ENCODE measurements at places on chromosomes 4 and X. TPM values are rescaled to one million over a fixed set of nuclear protein-coding genes. Genes with fewer than 3 reads are reported as not detected.

DNA sequence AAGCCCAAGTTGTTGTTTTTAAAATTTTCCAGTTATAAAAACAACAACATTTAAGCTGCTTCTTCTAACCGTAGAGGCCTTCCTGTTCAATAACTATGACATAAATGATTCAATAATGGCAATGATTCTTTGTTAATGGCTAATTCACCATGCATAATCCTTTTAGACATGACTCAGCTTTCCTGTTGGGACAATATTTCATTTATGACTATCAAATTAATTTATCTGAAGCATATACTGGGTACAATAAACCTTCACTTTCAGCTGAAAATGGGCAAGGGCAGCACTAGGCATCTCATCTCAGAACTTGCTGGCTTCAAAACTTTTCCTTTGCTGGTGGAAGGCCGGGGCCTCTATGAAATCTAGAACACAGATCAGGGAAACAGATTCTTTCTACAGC lies 38.9 kb downstream of the TBC1D9 start:
- no peak overlapping the region for H3K27ac ChIP-seq
- no peaks in the 10 kb centered on the region for H3K4me1 ChIP-seq
- H3K27me3 ChIP-seq, result no peaks in the 10 kb centered on the region
- H3K4me3 ChIP-seq, result no peak overlapping the region
- H3K36me3 ChIP-seq, result peaks cover 4% of the 10 kb centered on the region

DNA sequence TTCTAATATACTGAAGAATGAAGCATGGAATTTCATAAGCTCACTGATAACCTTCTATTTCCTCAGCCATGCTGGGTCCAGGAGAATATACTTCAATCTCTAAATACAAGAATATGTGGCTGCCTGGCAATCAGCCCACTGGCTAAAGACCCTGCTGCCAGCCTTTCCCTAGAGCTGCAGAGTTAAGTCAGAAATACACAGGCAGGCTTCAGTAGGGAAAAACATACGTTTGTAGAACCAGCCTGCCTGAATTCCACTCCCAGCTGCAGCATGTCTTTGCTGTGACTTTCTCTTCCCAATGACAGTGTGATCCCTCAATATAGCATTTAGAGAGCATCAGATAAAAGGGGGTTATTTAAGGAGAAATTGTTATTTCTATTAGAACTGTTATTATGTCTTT lies 289.1 kb downstream of the PCDH19 start:
- no peaks in the 10 kb centered on the region for H3K36me3 ChIP-seq
- peaks cover 4% of the 10 kb centered on the region for H3K27me3 ChIP-seq
- no peak for DNase-seq
- no peaks in the 10 kb centered on the region for H3K4me1 ChIP-seq
- H3K27ac ChIP-seq, result no peak overlapping the region
- no peak overlapping the region for H3K4me3 ChIP-seq

CORIN gene
- total RNA-seq, result 0.84 TPM

RNF150 gene
- total RNA-seq, result 18.4 TPM

- no peaks in the 10 kb centered on the region for H3K4me1 ChIP-seq
- no peak overlapping the region for H3K4me3 ChIP-seq
- no peaks in the 10 kb centered on the region for H3K36me3 ChIP-seq
- H3K27me3 ChIP-seq, result no peaks in the 10 kb centered on the region
Observed at GRCh38 chr4:6262847-6263487, 6.7 kb upstream of the WFS1 start.

DNA sequence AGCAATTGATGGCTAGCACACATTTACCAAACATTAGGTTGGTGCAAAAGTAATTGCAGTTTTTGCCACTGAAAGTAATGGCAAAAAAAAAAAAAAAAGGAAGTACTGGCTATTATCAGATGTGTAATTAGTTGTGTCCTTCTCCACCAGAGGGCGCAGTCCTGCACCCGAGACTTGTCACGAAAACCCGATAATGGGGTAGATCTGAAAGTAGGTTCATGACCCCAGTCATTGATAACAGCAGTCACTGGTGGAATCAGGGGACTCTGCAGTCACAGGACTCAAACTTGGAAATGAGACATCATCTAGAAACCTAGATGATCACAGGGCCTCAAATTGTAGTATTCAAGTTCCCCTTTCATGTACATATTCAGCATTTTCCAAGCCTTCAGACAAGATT lies 13.1 kb upstream of the ACOT9 start:
- no peaks in the 10 kb centered on the region for H3K4me1 ChIP-seq
- H3K27ac ChIP-seq, result no peak overlapping the region
- no peak overlapping the region for H3K4me3 ChIP-seq
- no peak for DNase-seq
- H3K36me3 ChIP-seq, result no peaks in the 10 kb centered on the region
- H3K27me3 ChIP-seq, result no peaks in the 10 kb centered on the region

DNA sequence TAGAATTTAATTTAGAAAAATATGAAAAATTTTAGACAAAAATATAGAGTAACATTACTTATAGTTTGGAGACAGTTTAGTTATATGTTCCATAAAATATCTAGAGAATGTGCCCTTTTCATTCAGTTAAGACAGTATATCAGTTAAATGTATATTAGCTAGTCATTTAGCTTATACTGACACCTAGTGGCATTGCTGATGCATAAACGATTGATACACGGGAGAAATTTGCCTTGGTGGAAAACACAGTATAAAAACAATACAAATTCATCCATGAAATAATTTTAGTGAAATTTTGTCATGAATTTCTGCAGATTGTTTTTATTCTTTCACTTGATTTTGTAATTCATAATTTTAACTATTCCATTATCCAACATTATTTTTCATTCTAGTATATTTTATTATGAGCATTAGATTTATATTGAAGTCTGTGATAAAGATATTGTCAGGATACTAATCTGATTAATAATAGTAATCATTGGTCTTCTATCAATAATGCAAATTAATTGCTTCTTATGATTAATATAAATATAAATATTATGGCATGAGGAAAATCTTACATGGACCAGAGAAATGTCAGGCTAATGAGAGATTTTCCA lies 219.0 kb downstream of the TLL1 start:
- H3K4me3 ChIP-seq, result no peak overlapping the region
- no peaks in the 10 kb centered on the region for H3K27me3 ChIP-seq
- no peaks in the 10 kb centered on the region for H3K36me3 ChIP-seq
- no peaks in the 10 kb centered on the region for H3K4me1 ChIP-seq
- no peak overlapping the region for H3K27ac ChIP-seq
- no peak for DNase-seq

DNA sequence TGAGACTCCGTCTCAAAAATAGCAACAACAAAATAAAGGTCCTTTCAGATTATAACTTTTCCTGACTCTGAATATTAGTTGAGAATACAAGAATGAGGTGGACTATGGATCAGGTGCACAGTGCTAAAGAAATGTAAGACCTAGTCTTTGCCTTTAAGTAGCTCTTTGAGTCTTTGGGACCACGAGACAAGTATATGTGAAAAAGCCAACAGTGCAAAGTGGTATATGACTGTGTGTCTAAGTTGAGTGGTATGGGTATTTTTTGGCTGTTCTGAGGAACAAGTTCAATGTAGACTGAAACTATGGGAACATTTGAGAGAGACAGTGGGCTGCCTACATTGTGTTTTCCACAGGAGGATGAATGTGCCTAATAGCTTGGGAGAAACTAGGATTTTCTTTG lies 2.8 kb downstream of the GAB1 start:
- peaks cover 7% of the 10 kb centered on the region for H3K4me1 ChIP-seq
- no peaks in the 10 kb centered on the region for H3K36me3 ChIP-seq
- H3K4me3 ChIP-seq, result peak overlapping the region; percentile 21
- DNase-seq, result no peak

ALAS2 gene
- total RNA-seq, result 10.4 TPM

HDAC8 gene
- total RNA-seq, result 40.0 TPM

DNA sequence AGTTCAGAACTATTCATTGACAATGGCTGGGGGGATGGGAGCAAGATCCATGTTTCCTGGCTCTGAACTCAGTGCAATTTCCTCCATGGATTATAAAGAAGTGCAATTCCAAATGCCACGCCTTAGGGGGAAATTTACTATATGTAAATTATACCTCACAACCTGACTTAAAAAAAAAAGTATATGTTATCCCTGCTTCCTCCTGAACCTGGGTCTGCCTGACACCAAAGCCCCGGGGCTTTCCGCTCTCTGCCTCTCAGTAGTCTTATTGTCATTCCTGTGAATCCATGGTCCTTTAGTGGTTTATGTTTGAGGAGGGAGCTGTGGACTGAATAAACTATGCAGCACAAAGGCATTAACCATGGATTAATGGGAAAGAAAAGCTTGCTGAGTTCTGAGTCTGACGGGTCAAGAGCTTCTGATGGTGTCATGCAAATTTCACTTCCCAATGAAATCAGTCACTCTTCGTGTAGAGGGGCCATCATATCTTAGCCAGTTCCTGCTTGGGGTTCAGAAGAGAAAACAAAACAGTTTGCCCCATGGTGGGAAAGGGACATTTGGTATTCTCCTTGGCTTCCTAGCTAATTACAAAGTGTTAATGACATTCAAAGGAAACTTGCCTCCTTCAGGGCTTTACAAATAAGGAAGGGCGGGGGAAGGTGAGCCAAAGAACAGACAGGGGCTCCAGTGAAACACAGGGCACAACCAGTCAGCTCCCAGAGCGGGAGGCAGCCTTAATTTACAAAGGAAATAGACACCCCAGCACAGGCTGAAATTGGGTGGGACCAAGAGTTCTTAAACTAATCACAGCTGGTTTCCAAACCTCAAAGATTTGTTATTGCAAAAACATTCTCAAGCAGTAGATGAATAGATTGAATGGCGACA lies 14.3 kb downstream of the FAM9C start:
- no peaks in the 10 kb centered on the region for H3K4me1 ChIP-seq
- H3K27me3 ChIP-seq, result no peaks in the 10 kb centered on the region
- DNase-seq, result no peak
- no peaks in the 10 kb centered on the region for H3K36me3 ChIP-seq

IL2RG gene
- 4.4 TPM for total RNA-seq

GYPA gene
- 0.99 TPM for total RNA-seq

- no peaks in the 10 kb centered on the region for H3K27me3 ChIP-seq
- no peak overlapping the region for H3K4me3 ChIP-seq
- no peak for DNase-seq
Observed at GRCh38 chr4:48109413-48110263, 24.4 kb downstream of the TXK start.

DNA sequence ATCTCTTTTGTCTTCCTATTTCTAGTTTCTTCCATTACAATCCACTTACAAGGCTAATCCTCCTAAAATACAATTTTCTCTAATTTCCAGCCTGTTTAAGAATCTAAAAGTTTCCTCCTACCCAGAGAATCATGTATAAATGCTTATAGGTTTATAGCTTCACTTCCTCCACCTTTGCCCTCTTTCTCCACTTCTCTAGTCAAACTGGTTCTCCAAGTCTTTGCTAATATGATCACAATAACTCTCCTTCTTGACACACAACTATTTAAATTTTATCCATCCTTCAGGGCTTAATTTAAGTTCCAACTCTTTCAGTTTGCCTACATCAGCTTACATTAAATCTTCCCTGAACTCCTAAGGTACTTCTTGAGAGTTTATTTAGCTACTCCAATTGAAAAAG lies 69.2 kb downstream of the RPS6KA6 start:
- H3K4me3 ChIP-seq, result no peak overlapping the region
- no peak overlapping the region for H3K27ac ChIP-seq
- H3K4me1 ChIP-seq, result no peaks in the 10 kb centered on the region

- H3K27me3 ChIP-seq, result no peaks in the 10 kb centered on the region
- peaks cover 3% of the 10 kb centered on the region for H3K36me3 ChIP-seq
- no peak overlapping the region for H3K27ac ChIP-seq
- no peak overlapping the region for H3K4me3 ChIP-seq
Observed at GRCh38 chrX:14015941-14016340, 13.8 kb downstream of the GEMIN8 start.

- no peaks in the 10 kb centered on the region for H3K36me3 ChIP-seq
- no peak overlapping the region for H3K27ac ChIP-seq
- no peak overlapping the region for H3K4me3 ChIP-seq
- no peaks in the 10 kb centered on the region for H3K27me3 ChIP-seq
- no peaks in the 10 kb centered on the region for H3K4me1 ChIP-seq
Observed at GRCh38 chrX:21657318-21658151, 595 bp downstream of the KLHL34 start.

DNA sequence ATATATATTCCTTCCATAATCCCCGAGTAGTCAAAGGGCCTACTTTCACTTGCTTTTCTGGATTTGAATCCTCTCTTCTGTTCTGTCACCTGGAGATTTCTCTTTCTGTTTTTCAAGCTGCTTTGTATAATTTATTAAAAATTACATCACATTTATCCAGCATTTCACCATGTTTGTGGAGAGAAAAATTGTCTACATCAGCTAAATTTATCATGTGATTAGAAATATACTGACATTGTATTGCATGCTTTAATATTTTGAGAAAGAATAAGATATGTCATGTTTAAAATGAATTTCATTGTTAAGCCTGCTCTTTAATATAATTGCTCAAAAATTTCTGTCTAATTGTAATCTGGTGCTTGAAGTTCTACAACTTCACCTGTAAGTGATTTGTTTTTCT lies 323.1 kb upstream of the DKK2 start:
- no peaks in the 10 kb centered on the region for H3K36me3 ChIP-seq
- no peaks in the 10 kb centered on the region for H3K27me3 ChIP-seq
- no peaks in the 10 kb centered on the region for H3K4me1 ChIP-seq
- DNase-seq, result no peak
- no peak overlapping the region for H3K27ac ChIP-seq

- no peak for DNase-seq
- no peaks in the 10 kb centered on the region for H3K4me1 ChIP-seq
- H3K36me3 ChIP-seq, result no peaks in the 10 kb centered on the region
- no peak overlapping the region for H3K27ac ChIP-seq
- H3K27me3 ChIP-seq, result no peaks in the 10 kb centered on the region
- H3K4me3 ChIP-seq, result no peak overlapping the region
Observed at GRCh38 chrX:48934581-48935300, 15.9 kb upstream of the PIM2 start.

- no peaks in the 10 kb centered on the region for H3K36me3 ChIP-seq
- no peaks in the 10 kb centered on the region for H3K4me1 ChIP-seq
- peak overlapping the region; percentile 77 for H3K4me3 ChIP-seq
- H3K27me3 ChIP-seq, result no peaks in the 10 kb centered on the region
- H3K27ac ChIP-seq, result peak overlapping the region; percentile 59
- peak; percentile 78 for DNase-seq
Observed at GRCh38 chr4:2535376-2536192, 863 bp upstream of the FAM193A start.

GRCh38 chr4:80362578-80363181 lies 27.1 kb downstream of the CFAP299 start:
- no peaks in the 10 kb centered on the region for H3K27me3 ChIP-seq
- no peaks in the 10 kb centered on the region for H3K36me3 ChIP-seq
- no peak overlapping the region for H3K27ac ChIP-seq
- no peak overlapping the region for H3K4me3 ChIP-seq

NXF2 gene
- total RNA-seq, result not detected

- H3K36me3 ChIP-seq, result no peaks in the 10 kb centered on the region
- H3K27me3 ChIP-seq, result no peaks in the 10 kb centered on the region
- no peak for DNase-seq
- H3K4me1 ChIP-seq, result no peaks in the 10 kb centered on the region
- H3K27ac ChIP-seq, result no peak overlapping the region
- no peak overlapping the region for H3K4me3 ChIP-seq
Observed at GRCh38 chr4:118398226-118399090, 45.7 kb upstream of the PRSS12 start.

DNA sequence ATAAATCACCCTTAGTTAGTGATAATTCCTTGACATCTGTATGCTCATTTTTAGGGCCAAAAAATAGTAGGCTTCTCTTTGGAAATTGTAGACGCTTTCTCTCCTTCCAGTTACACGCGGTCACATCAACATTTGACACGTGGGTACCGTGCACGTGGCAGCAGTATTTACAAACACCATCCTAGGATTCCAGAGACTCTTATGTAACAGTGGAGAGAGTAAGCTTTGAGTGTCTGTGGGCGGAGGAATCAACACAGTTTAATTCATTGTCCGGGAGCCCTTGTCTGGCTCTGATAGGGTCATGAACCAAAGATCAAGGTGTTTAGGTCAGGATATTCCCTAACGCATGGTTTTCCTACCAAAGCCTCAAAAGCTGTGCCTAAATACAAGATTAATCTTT lies 12.2 kb downstream of the TET2 start:
- no peaks in the 10 kb centered on the region for H3K36me3 ChIP-seq
- no peak overlapping the region for H3K4me3 ChIP-seq
- no peak overlapping the region for H3K27ac ChIP-seq
- H3K4me1 ChIP-seq, result peaks cover 1% of the 10 kb centered on the region
